ENCODE measurements at places on chromosomes 1 and 21.

GRCh38 chr1:246724731-246725095, 504 bp downstream of the SCCPDH start:
- peak; percentile 49 for DNase-seq

- no peak for DNase-seq
Observed at GRCh38 chr1:184567637-184568036, 180.8 kb downstream of the C1orf21 start.

- DNase-seq: no peak
Observed at GRCh38 chr1:96464522-96464921, 257.1 kb upstream of the PTBP2 start.

GRCh38 chr1:234490793-234491479, 12.0 kb upstream of the TARBP1 start:
- no peak for DNase-seq

DNA sequence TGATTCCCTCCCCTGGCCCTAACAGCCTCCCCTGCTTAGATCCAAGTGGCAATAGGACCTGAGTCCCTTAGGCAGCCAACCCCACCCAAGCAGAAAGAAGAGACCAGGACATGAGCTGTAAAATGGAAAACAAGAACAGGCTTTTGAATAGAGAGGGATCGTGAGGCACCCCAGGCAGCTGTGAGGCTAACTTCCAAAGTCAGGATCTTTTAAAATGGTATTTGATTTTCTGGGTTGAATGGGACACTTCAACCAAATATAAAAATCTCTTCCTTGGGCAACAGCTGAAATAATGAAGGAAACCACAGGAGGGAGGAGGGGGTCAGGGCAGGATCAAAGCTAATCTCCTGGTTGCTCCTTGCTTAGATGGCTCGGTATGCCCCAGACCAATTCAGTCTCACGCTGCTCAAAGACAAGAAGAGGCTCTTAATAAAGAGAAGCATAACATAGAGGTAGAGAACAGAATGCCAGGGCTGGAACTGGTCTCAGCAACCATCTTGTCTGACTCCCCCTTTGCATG, 28.6 kb upstream of the AVPR1B start:
- DNase-seq: no peak

DNA sequence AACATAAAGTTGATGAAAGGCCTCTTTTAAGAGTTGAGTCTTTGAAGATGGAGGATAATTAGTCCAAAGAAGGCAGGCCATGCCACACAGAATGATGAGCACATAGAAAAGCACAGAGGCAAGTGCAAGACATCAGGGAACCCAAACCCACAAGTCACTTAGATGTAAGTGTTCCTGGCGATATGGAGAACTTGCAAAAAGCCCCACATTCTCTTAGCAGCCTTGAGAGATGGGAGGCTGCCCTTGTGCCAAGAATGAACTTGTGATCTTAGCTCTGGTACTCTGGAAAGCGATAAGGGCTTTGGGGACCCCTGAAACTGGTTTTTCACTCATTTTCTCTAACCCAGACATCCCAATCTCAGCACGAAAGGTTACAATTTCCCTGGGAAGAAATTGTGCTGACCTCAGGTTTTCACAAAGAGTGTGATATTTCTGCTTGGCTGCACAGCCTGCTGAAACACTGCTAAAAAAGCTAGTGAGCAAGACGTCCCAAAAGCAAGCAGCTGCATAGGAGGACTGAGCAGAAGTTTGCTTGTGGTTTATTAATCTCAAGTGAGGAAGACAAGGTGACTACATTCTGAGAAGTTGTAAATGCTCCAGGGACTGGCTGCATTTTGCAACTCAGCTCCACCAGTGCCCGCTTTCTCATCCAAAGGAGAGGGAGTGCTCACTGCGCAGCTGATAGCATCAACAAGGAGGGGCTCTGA, 496.9 kb upstream of the CAMK1G start:
- DNase-seq: no peak

DNA sequence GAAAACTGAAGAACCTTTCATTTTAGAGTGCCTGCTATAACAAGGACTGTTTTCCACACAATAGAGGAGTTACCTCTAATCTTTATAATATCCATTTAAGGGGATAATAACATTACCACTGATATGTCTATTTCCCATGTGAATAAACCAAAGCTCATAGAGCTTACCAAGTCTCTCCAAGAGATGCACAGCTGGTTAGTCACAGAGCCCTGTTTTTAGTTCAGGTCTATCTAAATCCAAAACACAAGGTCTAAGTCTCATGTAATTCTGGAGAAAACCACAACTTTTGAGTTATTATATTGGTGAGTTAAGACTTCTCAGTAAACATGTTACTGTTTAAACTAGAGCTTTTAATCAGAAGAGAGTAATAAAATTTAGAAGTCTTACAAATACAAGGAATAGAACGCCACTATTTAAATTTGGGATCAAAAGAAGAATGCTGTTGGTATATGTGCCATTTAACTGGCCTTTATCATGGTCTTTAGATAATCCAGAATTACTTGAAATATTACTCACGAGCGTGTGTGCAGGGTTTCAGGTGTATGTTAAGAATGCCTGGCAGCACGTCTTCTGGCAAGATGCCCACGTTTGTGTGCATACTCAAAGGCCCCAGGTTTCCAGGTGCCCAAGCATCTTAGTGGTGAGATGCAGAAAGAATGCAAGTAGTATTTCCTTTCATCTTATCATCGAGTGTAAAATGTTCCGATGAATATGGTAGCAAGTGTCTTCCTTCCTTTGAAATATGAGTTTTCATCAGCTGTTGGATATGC, 190.6 kb downstream of the FMN2 start:
- no peak for DNase-seq

DNA sequence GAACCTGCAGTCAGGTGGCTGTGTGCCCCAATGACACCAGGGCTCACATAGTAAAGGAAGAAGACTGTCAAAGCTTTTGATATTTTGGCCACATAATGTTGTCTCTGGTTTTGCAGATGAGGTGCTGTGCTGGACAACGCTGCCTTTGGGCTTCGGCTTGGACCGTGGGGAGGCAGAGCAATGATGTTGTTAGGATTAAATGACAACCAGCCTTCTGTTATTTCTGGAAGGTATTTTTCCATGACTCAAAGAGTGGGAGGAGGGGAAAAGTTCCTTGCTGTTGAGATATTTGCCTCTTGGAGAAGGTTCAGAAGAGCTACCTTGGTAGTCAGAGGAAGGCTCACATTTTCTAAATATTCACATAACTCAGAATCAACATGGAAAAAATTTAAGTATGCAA, 187.3 kb upstream of the GALNT2 start:
- no peak for DNase-seq

- DNase-seq: peak; percentile 6
Observed at GRCh38 chr1:186828611-186829454, at the start of gene PLA2G4A. PLA2G4A (plus strand) TSS chr1:186828949; CDS start chr1:186854355, 25,406 bp downstream.

GRCh38 chr1:162706003-162706402, 73.7 kb downstream of the DDR2 start:
- DNase-seq: no peak

DNA sequence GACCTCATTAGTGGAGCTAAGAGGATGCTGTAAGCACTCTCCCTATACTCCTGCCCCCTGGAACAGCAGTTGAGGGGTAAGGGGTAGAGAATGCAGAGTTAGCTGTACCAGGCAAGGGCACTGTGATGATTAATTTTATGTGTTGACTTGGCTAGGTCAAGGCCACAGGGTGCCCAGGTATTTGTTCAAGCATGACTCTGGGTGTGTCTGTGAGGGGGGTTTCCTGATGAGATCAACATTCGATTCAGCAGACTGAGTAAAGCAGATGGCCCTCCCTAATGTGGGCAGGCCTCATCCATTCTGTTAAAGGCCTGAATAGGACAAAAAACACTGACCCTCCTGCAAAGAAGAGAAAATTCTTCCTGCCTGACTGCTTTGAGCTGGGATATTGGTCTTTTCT, 110.8 kb downstream of the KCND3 start:
- DNase-seq: no peak

DNA sequence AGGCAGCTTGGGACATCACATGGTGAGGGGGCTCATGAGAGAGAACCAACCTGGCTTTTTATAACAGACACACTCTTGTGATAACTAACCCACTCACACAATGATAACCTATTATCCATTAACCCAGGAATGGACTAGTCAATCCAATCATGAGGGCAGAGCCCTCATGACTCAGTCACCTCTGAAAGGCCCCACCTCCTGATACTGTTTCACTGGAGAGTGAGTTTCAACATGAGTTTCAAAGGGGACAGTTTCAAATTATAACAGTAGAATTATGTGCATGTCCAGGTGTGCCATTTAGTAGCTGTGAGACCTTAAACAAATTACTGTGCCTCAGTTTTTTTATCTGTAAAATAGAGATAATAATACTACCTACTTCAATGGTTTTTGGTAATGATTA, 47.6 kb upstream of the PPP2R5A start:
- DNase-seq: no peak

DNA sequence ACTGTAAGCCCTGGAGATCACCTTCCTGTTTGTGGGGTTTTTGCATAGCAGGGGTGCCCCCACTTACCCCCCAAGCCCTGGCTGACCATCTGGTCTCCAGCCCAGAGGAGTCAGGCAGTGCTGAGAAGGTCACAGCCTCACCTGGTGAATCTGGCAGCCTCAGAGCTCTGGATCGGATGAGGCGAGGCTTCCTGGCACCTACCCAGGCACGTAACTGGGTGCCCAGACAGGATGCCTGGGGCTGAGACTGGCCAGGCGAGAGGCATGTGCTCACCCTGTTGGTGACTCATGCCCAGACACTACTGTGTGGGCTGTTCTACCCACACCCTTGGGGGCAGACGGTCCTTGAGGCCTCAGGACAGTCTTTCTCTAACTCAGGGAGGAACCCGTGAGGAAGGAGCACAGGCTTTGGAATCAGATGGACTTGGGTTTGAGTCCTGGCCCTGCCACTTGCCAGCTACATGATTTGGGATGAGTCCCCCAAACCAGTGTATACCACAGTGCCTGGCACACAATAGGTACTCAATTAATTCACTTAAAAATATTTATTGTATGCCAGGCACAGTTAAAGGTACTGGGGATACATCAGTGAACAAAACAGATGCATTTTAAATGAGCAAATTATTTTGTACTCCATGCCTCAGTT, 15.1 kb upstream of the PADI3 start:
- DNase-seq: peak; percentile 73

- no peak for DNase-seq
Observed at GRCh38 chr1:224846119-224846907, 83.2 kb upstream of the DNAH14 start.

DNA sequence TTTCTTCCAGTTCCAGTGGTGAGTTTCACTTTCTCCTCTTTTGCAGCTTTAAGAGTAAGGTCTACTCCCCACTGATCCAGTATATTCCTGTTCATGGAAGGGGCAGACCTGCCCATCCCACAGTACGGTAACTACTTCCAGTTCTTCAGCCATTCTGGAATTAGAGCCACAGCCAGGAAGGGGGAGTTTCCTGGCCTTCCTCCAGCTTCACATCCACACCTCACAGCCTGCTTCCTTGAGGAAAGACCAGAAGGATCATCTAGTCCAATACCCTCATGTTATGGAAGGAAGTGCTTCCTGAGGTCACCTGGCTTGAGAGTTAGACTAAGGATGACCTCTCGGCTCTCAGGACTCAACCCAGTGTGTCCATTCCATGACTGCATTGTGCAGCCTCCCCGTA, 597.8 kb downstream of the KIF26B start:
- no peak for DNase-seq

GRCh38 chr1:184030433-184031091, 7.0 kb downstream of the COLGALT2 start:
- DNase-seq: no peak

DNA sequence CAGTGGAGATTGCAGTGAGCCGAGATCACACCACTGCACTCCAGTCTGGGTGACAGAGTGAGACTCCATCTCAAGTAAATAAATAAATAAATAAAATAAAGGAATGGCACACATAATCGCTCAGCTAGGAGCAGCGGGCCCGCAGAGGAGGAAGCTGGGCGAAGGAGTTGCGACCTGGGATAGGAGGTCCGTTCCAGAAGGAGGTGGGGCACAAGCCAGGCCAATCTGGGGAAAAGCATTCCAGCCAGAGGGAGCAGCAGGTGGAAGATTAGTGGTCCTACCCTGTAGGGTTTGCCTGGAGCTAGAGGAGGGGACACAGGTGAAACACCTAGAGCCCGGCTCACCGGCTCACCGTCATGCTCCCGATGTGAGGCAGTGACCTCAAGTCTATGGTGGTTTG, 40.3 kb upstream of the CASZ1 start:
- no peak for DNase-seq

DNA sequence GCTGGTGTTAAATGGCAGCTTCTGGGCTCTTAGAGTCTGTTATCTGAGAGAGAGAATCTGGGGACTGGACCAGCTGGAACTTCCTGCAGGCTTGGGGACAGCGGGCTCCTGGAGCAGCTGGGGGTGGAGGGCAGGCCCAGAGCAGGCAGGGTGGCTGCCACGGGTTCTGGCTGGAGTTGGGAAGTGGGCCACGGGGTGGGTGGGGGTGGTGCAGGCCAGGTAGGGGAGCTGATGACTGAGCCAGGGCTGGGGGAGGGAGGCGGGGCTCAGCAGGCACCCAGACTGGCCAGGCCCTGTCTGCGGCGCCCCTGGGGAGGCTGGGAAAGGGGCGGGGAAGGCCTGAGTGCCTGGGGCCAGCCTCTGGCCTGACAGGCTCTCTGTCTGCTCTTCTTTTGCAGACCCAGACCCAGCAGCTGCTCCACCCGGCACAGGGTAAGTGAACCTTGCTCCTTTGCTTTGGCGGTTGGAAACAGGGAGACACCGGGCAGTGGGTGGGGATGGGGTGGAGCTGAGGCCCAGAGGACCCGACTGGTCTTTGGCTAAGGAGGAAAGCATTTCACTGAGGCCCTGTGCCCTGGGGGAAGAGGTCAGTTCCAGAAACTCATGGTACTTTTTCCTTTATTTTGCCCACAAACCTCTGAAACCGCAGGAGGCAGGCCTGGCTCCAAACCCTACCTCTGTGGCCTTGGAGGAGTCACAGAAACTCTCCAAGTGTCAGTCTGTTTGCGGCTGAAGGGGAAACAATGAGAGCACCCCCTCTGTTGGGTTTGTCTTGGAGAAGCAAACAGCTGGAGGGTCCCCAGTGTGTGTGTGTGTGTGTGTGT, 48.8 kb downstream of the ARHGEF10L start:
- DNase-seq: no peak

- DNase-seq: no peak
Observed at GRCh38 chr1:220149742-220150141, 55.8 kb downstream of the IARS2 start.

DNA sequence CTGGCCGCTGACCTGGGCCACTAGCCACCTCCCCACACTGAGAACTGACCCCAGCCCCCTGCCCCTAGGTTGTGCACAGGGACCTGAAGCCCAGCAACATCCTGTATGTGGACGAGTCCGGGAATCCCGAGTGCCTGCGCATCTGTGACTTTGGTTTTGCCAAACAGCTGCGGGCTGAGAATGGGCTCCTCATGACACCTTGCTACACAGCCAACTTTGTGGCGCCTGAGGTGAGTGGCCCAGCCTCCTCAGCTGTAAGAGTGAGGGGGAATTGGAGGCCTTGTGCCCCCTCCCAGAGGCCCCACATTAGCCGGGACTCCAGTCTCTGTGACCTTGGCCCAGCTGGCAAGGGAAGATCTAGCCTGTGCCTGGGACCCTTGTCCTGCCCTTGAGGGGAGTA, 41.8 kb downstream of the RPS6KA1 start:
- no peak for DNase-seq
